IPS DF 6.9 (cell line): ENCODE measurements at places on chromosomes 11 and 22.

DNA sequence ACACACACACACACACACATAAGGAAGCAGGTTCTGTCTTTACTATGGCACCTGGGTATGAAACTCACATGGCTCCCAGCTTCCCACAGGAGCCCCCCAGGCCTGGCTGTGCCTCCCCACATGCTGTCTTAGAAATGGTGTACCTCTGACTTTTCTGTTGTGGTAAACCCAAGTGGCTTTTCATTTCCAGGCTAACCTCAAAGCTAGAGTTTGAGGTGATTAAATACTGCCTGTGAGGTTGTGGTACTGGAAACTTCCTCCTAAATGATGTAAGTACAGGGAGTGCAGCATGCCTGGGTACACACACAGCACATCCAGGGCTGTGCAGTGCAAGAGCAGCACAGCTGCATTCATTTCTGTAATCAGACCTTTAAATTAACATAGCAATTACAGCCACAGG, 34.4 kb downstream of the ME3 start:
- no peak for DNase-seq

GRCh38 chr11:60753309-60753708, 3.4 kb upstream of the MS4A15 start:
- DNase-seq, result no peak

DNA sequence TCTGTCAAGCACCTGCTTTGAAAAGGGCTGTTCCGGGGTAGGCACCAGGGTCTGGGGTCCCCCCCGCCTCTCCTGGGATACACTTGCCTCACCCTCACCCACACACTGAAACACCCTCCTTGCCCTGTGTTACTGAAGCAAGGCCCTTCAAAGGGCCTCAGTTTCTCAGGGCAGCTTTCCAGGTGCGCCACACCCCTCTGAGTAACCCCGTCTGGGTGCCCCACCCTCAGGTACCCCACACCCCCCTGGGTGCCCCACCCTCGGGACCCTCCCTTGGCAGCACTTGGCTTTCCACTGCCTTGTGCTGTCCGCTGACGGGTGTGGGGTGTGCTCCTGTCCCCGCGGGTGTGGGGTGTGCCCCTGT, 413.6 kb downstream of the TBC1D22A start:
- DNase-seq, result no peak

DNA sequence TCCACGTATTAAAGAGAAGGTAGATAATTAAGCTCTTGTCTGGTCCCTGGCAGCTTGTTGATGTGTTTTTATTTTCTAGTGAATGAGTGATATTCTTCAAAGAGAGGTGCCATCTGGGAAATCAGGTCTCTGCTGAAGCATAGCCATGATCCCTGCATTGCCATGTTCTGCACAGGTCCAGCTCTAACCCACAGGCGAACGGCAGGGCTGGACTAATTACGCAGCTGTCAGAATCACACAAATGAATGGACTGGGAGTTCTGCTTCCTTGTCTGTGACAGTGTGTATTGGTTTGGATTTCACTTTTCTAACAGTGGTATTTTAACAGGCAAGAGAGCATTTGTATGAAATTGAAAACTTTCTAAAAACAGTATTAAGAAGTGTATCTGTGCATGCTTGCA, 235.6 kb downstream of the FAT3 start:
- no peak for DNase-seq

DNA sequence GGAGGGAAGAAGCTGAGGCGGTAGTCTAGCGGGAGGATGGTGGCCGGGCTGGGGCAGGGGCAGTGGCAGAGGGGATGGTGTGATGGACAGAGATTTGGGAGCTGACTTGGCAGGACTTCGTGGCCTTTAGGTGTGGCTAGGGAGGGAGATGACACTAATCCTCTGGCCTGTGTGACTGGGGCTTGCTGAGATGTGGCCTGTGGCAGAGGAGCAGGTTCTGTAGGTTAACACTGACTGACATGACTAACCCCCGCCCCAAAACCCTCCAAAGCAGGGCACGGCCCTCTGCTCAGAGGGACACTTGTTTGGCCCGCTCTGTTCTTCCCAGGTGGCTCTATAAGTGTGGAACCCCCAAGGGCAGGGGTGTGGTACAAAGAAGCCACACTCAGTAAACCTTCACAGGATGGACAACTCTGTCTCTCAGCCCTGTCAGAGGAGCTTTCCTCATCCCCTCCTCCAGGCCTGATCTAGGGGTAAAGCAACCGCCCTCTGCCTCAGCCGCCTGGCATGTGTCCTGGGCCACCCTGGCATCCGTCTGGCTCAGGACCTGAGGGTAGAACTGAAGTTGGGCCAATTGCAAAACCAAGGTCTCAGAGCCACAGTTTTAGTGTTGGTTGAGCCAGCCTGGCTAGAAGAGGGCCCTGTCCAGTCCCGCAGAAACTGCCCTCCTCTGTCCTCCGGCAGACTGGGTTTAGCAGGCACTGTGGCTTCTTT, 15.6 kb downstream of the TOM1 start:
- no peak for DNase-seq

DNA sequence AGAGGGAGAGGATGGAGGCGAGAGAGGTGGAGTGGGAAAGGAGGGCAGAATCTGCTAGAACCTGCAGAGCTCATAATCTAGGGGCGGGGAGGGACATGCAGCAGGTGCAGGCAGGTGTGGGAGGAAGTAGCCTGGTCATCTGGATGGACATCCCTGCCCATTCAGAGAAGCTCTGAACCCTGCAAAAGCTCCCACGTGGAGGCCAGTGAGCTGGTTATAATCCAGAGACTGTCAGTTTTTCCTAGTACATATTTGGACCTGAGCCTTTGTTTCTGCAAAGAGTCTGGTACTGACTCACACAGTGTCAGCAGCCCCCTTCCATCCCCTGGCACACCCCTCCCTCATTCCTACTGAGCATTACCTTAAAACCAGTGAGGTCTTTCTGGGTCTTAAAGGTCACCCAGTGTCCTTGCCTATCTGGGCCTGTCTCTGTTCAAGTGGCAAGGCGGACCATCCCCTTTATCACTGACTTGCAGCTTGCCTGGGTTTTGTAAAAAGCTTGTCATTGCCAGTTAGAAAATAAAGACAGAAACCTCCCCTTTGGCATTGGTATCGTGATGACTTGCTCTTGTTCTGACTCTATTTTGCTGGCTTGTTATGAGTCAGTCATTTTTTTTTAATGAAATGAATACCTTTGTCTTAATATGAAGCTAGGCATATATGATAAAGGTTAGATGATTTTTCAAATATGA, 26.1 kb downstream of the PTPRJ start:
- DNase-seq, result no peak

DNA sequence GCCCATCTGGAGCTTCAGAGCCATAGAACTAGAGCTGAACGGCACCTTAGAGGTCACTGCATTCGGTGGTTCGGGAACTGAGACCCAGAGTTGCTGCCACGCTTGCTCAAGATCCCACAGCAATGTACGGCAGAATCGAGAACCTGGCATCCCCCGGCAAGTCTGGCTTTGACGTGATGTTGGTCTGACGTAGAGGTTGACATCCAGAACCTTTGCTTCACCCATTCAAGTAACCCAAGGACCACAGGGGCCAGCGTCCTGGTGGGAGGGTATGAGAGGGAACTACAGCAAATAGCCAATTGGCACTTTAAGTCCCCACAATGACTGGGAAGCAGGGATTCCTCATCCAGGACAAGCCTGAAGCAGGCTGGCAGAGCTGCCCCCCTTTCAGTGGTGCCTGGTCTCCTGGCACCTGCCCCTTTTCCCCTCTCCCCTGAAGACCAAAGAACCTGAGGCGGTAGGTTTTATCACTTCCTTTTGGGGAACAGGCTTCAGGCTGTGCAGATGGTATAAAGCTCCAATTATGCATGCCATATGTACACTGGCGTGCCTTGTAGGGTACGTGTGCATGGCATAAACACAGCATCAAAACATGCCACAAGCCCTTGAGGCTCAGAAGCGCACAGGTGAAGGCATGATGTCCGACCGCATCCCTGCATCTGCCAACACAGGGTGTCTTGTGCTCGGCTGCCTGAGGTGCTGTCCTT, 15.3 kb upstream of the TEF start:
- DNase-seq, result no peak

DNA sequence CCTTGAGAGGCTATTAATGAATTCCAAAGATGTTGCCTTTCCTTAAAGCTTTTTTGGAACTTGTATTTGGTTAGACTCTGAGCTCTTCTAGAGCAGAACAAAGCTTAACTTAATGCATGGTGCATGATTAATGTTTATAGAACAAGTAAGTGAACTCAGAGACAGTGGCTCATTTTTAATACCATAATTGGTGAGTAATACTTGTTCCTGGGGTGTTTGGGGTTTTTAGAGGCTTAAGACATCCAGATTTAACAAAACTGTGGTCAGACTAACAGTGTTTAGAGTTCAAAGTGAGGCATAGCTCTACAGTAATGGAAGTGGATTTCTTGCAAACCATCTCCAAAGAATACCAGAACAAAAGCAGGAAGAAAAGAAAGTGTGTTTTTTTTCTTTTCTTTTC, 73.7 kb upstream of the CTSC start:
- no peak for DNase-seq

- no peak for DNase-seq
Measured at GRCh38 chr22:20292108-20292507, 24.0 kb upstream of the RTN4R start.

DNA sequence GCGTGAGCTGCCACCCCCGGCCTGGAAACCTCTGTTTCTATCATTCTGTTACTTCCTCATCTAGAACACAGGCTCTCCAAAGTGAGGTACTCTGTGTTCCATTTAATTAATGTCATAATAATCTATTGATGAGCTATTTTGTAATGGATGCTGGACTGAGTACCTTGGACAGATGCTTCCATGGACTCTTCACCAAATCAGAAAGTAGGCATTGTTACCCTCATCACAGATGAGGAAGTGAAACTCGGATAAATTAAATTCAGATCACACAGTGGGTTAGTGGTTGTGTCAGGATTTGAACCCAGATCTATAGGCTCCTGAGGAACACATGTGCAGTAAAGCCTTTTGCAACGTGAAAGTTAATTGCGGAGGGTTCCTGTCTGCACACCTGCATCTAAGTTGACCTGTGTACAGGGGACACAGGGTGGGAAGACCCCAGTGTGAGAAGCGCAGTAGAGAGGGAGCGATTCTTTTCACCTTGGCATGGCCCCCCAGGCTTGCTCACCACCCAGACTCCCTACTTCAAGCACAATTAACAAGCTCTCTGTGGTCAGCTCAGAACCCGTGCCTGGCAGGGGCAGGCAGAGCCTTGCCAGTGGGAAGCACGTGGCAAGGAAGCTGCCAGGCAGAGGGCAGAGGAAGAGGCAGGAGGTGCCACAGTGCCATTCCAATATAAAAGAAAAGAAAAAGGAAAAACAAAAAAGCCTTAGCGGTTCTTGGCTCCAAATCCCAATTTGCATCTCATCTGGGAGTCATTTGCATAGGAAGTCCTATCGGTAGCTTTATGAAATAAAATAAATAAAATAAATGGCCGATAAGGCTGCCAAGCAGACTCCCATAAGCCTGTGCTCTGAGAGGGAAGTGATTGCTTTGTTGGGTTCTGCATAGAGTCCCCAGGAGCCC, 239.3 kb downstream of the GRIK4 start:
- DNase-seq, result no peak

- DNase-seq, result no peak
Measured at GRCh38 chr22:45547731-45548130, 45.0 kb downstream of the FBLN1 start.

- DNase-seq, result no peak
Measured at GRCh38 chr11:12053606-12054361, 45.4 kb upstream of the DKK3 start.

GRCh38 chr11:15180212-15180792, 65.6 kb downstream of the INSC start:
- DNase-seq, result no peak

- DNase-seq, result no peak
Measured at GRCh38 chr11:9626496-9627394, 37.1 kb upstream of the SWAP70 start.

DNA sequence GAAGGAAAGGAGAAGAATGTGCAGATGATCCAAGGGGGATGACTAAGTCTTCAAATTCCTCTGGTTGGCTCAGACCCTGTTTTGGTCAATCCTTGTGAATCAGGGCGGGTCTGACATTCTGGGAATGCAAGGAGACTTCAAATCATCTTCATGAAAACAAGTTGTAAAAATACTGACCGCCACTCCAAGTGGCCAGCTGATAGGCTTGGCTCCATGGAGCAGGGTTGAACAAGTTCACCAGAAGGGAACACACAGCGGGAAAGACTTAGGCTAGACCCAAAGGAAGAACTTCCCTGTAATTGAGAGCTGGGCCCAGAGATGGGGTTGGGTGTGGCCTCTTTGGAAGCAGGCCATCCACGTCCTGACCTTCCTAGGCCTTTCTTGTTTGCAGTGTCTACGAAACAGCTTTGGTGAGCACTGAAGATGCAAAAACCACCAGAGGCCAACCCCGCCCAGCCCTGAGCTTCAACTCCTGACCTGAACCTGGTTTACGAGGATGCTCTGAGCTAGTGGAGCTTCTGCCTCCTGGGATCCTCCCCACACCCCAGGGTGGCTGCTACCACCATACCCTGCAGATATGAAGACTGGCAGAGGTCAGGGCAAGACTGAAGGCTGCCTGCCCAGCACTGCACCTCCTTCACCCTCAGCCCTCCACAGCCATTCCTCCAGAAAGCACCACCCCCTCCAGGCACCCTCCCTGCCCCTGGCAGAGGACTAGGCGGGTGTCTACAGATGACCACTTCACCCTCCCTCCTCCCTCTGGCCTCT, 26.1 kb downstream of the GDPD5 start:
- DNase-seq, result no peak

DNA sequence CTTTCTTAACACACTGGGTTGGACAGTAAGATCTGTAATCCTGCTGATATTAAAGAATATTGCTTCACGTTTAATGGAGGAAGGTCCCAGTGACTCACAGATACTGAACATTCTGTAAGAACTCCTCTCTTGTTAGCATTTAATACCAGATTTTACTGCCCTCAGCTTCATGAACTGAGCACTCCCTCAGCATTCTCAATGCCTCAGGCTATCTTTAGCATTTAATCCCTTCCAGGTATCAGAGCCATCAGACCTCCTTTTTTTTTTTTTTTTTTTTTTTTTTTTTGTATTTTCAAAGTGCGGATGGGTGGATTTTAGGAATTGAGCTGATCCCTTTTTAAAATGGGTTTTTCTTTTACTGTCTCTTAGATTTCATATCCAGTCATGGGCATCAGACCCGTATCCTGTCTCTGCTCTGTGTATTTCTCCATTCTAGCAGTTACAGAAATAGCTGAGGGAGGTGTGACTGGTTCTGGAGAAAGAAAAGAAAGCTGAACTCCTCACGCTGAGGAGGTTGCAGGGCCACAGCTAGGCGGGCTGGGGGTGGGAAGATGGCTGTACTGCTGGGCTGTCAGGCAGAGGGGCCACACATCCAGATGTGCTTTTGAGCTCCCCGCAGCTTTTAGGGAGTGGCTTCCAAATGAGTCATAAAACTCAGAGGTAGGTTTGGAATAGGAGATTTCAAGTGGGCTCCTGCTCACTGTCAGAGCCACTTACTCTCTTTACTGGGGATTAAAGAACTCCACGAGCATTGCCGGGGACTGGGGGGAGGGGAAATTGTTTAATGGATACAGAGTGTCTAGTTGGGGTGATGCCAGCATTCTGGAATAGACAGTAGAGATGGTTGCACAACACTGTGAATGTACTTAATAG, 97.0 kb downstream of the SYT9 start:
- DNase-seq, result no peak
